ENCODE measurements at places on chromosomes 13 and 19.

DNA sequence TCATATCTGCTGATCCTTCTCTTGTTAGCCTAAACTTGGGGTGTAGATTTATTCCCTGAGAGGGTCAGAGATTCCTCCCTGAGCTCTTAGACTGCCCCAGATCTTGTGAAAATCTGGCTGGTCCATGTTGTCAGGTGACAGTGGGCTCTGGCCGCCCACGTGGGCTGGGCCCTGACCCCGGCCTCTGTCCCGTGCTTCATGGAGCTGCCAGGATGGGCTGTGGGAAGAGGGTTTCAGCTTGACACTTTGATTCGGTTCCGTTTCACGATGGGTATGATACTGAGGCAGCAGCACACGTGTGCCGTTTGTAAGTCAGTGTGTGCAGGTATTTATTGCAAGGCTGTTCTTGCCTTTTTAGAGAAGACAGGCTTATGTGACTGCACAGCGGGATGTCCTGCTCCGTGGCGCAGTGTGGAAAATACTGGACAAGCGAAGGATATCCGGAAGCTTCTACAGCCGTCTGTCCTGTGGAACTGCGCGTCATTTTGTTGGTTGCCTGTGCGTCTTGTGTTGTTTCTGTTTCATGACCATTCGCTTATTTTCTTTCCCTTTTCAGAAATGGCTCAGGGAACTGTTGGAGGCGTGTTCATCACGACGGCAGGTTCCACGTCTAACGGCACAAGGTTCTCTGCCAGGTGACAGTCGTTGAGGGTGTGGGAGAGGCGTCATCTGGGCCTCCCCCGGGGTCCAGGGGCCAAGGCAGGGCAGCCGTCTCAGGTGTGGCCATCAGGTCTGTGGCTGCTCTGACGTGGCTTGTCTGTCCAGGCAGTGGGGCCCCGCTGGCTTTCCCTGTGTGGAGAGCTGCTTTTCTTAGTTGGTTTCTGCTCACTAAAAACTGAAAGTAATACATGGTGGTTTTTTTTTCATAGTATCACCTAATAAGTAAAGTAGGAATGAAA, 20.5 kb downstream of the ATP4B start:
- DNase-seq, result no peak

DNA sequence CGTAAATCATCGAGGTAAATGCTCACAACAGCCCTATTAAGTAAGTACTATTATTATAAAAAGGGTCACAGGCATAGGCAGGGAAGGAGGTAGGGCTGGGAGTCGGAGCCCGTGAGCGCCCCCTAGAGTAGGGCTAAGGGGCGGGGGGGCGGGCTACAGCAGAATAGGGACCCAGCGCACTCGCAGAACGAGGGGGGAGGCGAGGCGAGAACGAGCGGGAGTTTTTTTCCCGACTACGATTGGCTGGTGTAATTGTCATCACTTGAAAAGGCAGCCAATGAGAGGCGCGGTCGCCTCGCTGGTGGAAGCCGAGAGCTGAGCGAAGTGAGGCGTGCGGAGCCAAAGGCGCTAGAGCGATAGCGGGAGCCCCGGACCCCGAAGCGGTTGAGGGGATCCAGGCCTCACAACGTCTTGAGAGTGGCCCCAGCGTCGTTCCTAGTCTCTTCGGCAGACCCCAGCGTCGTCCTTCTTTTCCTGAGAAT, 24.2 kb downstream of the KEAP1 start:
- peak; percentile 82 for DNase-seq

GRCh38 chr13:26721251-26722121, 39.1 kb downstream of the GPR12 start:
- DNase-seq, result peak; percentile 13

- DNase-seq, result no peak
These were observed 309.2 kb downstream of the ZNF536 start for GRCh38 chr19:30681162-30682100.

- no peak for DNase-seq
These were observed 174.0 kb downstream of the DCT start for GRCh38 chr13:94305463-94305862.

GRCh38 chr13:58379221-58379620, 747.7 kb downstream of the PCDH17 start:
- DNase-seq, result no peak

DNA sequence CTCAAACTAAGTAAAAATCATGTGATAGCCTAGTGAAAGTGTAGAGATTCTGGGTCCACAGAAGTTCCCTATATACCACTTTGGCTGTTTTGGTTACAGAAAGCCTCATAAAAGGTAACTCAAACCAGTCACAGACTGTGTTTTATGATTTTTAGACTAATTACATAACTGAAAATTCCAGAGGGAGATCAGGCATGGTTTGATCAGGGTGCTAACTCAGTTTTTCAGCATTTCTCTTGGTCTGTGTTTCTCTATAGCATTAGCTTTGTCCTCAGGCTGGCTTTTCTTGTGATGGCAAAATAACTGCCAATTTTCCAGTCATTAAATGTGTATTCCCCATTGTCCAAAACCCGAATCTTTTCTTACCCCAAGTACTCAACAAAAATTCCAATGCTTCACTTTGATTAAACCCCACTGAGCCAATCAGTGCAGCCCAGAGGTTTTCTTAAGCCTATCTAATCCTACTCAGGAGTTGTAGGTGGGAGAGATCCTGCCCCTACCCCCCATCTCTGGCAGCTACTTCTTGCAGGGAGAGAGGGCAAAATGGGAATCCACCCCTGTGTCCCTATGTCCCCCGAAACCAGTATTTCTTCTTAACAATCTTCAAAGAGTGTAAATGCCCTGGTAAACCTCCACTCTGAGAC, 8.6 kb upstream of the FXYD3 start:
- no peak for DNase-seq

- DNase-seq, result no peak
These were observed 27.2 kb upstream of the SEMA6B start for GRCh38 chr19:4586691-4587090.

GRCh38 chr19:44163789-44164188, 1.1 kb upstream of the ZNF226 start:
- DNase-seq, result no peak

- no peak for DNase-seq
These were observed 230.8 kb downstream of the TSHZ3 start for GRCh38 chr19:31118287-31118955.

DNA sequence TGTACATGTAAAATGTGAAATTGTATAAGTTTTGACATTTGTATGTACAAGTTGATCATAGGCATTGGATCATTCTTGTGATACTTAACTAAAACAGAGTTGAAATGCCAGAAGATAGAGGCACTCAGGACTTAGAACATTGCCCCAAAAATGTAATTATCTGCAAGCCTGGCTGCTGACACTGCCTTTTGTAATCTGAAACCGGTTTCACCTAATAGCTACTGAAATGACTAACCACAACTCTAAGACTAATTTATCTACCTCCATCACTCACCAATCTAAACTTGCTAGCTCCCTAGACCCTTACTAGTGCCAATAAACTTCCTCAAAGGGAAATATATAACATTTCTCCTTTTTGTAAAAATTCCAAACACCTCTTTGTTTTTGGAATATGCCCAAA, 2596.2 kb downstream of the PCDH9 start:
- DNase-seq, result no peak

GRCh38 chr13:21310220-21310619, 133.8 kb downstream of the MRPL57 start:
- DNase-seq, result no peak

DNA sequence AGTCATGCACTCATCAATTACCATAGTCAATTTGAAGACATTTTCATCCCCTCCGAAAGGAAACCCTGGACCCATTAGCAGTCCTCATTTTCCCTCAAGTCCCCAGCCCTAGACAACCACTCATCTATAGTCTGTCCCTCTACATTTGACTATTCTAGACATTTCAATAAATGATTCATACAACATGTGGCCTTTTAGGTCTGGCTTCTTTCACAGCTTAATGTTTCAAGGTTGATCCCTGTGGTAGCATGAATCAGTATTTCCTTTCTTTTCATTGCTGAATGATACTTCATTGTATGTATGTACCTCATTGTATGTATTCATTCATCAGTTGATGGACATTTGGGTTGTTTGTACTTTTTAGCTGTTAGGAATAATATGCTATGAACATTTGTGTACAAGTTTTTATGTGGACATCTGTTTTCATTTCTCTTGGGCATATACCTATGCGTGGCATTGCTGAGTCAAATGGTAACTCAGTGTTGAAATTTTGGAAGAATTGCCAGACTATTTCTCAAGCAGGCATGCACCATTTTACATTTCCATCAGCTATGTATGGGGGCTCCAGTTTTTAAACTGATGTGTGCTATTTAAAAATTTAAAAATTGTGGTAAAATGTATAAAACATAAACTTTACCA, 18.4 kb downstream of the SPATA13 start:
- DNase-seq, result no peak

DNA sequence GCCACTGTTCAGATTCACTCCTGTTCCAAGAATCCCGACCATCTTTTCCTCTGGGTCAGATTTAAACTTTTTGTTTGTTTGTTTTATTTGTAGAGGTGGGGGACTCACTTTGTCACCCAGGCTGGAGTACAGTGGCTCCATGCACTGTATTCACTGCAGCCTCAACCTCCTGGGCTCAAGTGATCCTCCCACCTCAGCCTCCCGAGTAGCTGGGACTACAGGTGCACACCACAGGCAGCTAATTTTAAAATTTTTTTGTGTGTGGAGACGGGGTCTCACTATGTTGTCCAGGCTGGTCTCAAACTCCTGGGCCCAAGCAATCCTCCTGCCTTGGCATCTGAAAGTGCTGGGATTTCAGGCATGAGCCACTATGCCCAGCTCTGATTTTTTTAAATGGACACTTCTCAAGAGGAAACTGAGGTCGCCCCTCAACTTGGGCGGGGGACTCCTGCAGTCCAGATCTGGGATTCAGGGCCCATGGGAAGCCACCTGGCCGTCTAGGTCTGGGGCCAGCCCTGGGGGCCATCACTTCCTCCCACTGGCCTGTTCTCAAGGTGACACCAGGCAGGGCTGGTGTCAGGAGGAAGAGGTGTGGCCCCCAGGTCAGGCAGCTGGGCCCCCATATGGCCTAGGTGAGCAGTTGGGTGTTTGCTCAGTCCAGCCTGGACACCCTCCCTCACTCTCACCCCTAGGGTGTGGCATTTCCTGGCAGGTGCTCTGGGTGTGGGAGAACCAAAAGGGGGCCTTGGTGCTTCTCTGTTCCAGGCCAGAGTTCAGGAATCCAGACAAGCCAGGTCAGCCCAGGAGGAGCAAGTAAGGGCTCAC, 1.3 kb downstream of the B3GNT3 start:
- no peak for DNase-seq

Data from stimulated activated CD4-positive, alpha-beta T cell treated with anti-CD3 and anti-CD28 coated beads, Interleukin-15, amount 100 ng/mL, for 48 hours (primary cell).